ENCODE measurements at places on chromosomes 13 and 19.

GRCh38 chr13:26465514-26465913, 92.0 kb upstream of the WASF3 start:
- no peak for DNase-seq

GRCh38 chr19:1206864-1207450, 1.4 kb downstream of the STK11 start:
- no peak for DNase-seq

- DNase-seq = no peak
Observed at GRCh38 chr13:110221406-110222117, 85.4 kb downstream of the COL4A1 start.

DNA sequence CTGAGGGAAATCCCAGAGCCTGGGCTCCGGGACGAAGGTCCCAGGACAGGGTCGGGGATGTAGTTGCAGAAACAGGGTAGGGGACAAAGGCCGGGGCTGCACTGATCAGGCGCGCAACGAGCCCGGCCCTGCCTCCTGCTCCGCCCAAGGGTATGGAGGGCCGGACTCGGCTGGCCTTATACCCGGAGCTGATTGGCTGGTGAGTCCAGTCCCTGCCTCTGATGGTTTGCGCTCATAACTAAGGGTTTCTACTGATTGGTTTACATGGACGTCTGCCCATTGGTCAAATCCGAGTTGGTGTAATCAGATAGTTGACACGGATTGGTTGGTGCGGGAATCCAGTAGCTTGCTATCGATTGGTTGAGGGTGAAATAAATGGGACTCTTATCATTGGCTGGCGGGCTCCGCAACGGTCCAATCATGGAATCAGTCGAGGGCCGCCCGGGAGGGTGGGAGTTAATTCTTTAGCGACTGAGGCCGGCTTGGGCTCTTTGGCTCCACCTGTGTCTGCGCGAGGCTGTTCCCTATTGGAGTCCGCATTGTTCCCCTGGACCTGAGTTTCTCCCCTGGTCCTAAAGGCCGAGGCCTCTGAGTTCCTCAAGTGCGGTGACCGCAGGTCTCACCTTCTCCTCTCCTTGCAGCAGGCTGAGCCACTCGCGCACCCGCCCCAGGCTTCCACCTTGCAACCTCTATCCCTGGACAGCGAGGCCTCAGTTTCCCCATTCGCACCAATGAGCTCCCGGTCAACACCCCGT, 570 bp upstream of the MPND start:
- DNase-seq = peak; percentile 89

DNA sequence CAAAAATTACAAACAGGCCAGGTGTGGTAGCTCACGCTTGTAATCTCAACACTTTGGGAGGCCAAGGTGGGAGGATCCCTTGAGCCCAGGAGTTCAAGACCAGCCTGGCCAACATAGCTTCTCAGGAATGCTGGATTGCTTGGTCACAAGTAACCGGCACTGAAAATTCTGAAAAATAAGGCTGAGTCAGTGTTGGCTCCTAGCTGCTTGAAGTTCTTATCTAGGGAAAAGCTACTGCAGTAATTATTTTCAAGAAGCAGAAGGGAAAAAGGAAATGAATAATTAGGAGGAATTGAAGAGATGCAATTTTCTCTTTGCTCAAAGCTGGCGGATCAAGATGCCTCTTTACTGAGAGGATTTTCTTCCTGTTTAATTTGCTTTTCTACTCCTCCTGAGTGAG, 75.0 kb upstream of the GTF3A start:
- DNase-seq = no peak

- no peak for DNase-seq
Observed at GRCh38 chr19:1649706-1650649, 2.4 kb downstream of the TCF3 start.

GRCh38 chr13:93368718-93369117, 142.1 kb downstream of the GPC6 start:
- DNase-seq = no peak

DNA sequence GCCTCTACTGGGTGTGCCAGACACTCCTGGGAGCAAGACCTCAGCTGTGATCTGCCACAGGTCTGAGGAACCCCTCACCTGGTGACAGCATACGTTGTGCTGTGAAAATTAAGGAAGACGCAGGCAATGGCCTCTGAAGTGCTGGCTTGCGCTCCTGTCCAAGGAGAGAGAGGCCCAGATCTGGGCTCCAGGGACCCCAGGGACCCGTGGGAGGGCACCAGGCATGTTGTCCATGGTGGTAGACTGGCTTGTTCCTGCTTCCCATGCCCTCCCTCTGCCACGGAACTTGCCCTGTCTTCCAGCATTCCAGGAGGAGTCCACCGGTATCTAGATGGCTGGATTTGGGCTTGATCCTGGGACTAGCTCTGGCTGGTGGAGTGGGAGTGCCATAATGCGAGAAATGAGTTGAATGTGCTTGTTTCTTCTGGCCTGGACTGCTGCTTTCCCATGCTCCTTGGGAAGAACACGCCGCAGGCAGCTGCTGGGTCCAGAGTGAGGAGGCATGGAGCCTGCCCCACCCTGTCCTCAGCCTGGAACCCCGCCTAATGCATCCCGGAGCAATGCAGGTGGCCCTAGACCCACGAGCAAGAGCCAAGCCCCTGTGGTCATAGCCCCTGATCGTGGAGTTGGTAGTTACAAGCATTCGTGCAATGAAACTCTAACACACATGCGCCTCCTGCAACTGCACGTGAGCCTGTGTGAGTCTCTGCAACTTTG, 190.2 kb downstream of the TEX29 start:
- no peak for DNase-seq

GRCh38 chr19:46408664-46409039, 4.7 kb downstream of the CCDC8 start:
- no peak for DNase-seq

- no peak for DNase-seq
Observed at GRCh38 chr13:114078461-114079451, 53.7 kb downstream of the RASA3 start.

GRCh38 chr19:2543463-2544442, 67.8 kb downstream of the GADD45B start:
- peak; percentile 52 for DNase-seq

GRCh38 chr19:16532440-16533234, 9.6 kb downstream of the CHERP start:
- DNase-seq = no peak

- no peak for DNase-seq
Observed at GRCh38 chr19:7385062-7385461, 36.3 kb downstream of the ARHGEF18 start.

DNA sequence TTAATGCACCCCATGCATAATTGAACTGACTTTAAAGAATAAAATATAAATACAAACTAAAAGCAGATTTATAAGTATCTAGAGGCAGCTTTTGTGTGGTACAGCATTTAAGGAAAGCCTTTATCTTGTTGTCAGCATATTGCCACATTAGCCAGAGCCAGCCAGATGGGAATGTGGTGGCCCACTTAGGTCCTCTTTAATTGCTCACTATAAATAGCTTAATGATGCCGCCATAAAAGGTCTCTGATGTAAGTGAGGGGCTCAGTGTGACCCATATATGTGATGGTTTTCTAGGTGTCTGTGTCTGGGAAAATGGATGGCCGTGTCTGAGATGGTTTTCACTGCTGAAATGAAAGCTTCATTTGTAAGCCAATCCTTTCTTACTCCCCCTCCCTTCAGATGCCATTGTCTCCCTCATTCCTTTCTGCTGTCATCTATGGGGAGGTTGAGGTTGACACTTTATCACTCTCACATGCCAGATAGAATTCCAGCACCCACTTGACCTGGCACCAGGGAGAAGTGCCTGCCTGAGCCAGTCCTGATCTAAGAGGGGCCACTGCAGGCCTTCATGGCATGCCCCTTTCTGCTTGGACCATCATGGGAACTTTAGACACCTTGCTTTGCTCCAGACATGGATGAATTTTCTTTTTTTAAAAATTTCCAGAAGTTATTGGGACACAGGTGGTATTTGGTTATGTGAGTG, 135.3 kb downstream of the MTUS2 start:
- no peak for DNase-seq

DNA sequence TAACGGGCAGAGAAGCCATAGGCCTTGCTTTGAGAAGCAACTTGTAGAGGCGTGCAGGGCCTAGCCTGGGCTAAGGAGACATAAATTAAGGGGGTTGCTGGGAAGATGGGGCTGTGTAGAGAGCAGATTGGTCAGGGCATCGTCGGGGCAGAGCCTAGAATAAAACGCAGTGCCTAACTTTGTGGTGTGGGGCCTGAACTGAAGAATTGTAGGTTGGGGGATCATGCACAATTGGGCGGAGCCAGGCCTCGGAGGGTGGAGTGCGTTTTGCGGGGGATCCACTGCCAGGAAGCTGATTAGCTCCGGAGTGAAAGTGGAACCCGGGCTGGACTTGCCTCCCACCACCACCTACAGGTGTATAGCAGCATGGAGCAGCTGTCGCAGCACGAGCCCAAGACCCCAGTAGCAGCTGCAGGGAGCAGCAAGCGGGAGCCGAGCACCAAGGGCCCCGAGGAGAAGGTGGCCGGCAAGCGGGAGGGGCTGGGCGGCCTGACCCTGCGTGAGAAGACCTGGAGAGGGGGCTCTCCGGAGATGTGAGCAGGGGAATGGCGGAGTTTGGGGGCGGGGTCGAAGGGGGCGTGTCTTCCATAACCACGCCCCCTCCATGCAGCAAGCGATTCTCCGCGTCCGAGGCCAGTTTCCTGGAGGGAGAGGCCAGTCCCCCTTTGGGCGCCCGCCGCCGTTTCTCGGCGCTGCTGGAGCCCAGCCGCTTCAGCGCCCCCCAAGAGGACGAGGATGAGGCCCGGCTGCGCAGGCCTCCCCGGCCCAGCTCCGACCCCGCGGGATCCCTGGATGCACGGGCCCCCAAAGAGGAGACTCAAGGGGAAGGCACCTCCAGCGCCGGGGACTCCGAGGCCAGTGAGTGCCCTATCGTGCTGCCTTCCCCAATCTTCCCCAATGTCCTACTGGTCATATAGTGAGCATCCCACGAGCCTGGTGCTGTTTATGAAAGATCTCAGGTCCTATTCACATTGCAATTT, 13.8 kb downstream of the DNASE2 start:
- peak; percentile 96 for DNase-seq
